Stimulated activated CD8-positive, alpha-beta memory T cell treated with anti-CD3 and anti-CD28 coated beads, Interleukin-7, amount 100 ng/mL, for 48 hours (primary cell): ENCODE measurements at places on chromosomes 2 and 18.

- DNase-seq = no peak
Measured at GRCh38 chr18:47781561-47781960, 148.9 kb downstream of the SMAD2 start.

- DNase-seq = no peak
Measured at GRCh38 chr2:218954541-218955300, 4.7 kb upstream of the CDK5R2 start.

DNA sequence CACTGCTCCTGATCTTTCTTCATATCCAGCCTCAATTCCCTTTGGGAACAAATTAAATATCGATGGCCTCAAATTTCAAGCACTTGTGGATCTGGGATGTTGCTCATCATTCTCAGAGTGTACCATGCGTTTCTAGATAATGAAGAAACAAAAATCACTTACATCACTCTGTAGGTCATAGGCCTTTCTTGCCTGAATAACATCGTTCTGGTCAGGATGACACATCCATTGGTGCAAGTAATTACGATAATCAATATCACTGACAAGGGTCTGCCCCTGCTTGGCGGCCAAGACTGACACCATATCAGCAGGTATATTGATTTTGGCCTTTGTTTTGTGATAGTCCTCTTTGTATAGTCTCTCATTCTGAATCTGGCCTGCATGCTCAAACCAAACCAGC lies 157.3 kb downstream of the RIF1 start:
- no peak for DNase-seq

DNA sequence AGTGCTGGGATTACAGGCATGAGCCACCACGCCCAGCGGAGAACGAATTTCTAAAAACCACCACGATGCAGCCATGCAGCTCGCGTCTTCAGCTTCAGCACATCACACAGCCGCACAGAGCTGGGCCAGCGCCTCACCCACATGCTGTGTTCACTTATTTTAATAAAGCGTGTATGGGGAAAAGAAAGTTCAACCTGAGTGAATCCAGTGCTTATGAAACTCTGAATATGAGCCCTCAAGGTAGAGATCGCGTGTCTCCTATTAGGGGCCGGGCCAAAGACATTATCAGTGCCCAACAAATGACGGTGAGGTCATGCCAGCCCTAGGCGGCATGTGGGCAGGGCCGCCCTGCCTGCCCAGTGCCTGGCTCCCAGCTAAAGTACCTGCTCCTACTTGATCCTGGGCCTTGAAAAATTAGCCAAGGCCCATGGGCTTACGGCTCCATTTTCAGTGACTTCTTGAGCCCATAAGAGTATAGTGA lies 44.3 kb downstream of the SPRED2 start:
- no peak for DNase-seq
